H9 (cell line): ENCODE measurements at places on chromosomes 6 and 20. TPM values are rescaled to one million over a fixed set of nuclear protein-coding genes. Genes with fewer than 3 reads are reported as not detected.

PTPN1 gene
- 30.8 and 30.9 TPM in 2 replicates for total RNA-seq

PAK5 gene
- 0.20 and 0.37 TPM in 2 replicates for total RNA-seq

BIRC7 gene
- total RNA-seq = 0.31 TPM in 1 of 2 replicates, not detected in the other

CAP2 gene
- total RNA-seq = 11.5 and 11.9 TPM in 2 replicates

TSHZ2 gene
- 0.07 TPM in 1 of 2 replicates, not detected in the other for total RNA-seq

ULBP2 gene
- not detected in 2 replicates for total RNA-seq

ARMC12 gene
- 1.5 and 1.7 TPM in 2 replicates for total RNA-seq
